Stimulated activated CD8-positive, alpha-beta memory T cell treated with anti-CD3 and anti-CD28 coated beads, Interleukin-15, amount 100 ng/mL, for 24 hours (primary cell): ENCODE measurements at places on chromosomes 16 and 17.

DNA sequence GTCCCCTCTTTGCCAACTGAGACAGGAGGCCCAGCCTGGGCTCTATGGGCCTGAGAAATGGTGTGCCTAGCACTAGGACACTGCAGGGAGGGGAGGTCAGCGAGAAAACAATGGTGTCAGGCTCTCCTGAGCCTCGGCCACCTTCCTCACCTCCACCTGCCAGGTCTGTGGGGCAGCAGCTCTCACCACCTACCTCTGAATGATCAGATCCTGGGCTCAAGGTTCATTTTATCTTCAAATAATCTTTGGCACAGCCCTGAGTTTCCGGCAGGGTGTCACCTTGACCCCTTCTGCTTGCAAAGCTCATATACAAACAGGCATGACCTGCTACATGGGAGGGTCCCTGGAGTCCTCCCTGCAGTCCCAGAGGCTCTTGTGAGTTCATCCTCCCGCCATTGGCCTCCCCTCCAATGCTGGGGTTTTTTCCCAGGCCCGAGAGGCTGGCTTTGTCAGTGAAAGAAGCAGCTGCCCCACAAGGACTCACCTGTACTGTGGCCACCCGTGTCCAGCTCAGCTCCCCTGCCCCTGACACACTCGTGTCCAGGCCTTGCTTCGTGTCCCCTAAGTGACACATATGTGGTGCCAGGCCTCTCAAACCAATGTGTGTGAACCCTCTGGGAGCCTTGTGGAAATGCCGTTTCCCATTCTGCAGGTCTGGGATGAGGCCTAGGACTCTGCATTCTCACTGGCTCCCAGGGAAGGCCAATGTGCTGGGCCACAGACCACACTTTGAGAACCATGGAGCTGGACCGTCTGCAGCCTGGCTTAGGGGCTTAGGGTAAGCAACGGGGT lies 176.8 kb upstream of the CIBAR2 start:
- no peak for DNase-seq

DNA sequence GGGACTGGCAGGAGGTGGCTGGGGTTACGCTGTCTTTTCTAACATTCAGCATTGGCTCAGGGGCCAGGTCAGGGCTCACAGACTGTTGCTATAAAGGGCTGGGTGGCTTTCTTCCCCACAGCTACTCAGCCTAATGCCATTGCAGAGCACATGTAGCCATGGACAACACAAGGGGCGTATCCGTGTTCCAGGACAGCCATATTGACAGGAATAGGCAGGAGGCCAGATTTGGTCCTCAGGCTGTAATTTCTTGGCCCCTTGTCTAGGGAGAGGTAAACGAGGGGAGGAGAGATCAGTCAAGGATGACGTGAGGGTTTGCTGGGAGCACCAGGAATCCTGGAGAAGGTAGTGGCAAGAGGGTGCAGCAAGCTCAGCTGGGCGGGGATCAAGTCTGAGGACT lies 21.2 kb upstream of the MYO15B start:
- no peak for DNase-seq

GRCh38 chr16:59087641-59088040 lies 353.5 kb upstream of the GOT2 start:
- DNase-seq: no peak

GRCh38 chr16:2717383-2718263 lies 2.4 kb downstream of the PRSS27 start:
- DNase-seq: no peak

DNA sequence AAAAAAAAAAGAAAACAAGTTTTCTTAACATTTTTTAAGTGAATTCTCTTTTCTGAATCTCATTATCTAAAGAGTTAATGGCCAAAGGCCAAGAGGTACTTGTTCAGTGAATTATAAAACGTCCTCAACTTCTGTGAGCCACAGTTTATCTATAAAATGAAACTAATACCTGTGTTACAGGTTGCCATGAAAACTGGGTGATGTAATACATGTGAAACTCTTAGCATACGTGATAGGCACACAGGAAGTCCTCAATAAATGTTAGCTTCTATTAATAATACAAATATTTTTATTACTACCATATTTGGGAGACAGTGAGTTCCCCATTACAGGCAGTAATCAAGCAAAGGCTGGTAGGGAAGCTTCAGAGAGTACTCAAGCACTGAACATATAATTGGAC lies 13.5 kb upstream of the INPP5K start:
- DNase-seq: no peak

GRCh38 chr16:75143941-75144340 lies 4.4 kb upstream of the ZFP1 start:
- DNase-seq: no peak

DNA sequence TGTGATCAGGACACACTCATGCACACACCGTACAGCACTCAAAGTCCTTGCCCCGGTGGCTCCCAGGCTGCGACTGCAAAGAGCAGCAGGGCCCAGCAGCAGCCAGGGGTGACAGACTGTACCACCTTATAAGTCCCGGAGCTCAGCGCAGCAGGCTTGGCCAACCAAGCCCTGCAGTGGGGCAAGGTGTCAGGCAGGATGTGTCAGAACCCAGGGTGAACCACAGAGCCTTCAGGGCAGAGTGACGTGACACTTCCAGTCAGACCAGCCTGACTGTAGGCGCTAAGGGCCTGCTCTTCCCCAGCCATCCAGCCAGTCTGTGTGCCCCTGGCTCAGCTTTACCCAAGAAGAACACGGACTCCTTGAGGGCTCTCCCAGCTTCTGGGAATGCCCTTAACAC lies 204.1 kb downstream of the COPRS start:
- DNase-seq: no peak

- DNase-seq: no peak
Observed at GRCh38 chr17:14092808-14093207, 23.5 kb downstream of the COX10 start.

GRCh38 chr17:29149431-29150064 lies 30.6 kb downstream of the MYO18A start:
- DNase-seq: no peak

DNA sequence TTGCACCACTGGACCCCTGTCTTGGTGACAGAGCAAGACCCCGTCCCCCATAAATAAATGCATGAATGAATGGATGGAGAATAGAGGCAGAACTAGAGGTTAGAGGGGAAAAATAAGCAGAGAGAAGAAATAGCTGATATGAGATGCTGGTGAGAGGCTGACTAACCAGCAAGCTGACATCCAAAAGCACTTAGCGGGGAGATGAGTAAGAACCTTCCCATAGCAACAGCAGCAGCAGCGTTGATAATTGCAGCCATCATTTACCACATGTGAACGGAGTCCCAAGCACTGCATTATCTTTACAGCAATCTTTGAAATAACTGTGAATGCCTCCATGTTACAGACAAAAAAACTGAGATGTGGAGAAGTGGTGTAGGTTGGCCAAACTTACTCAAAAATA lies 777.3 kb upstream of the EEF2KMT start:
- no peak for DNase-seq

DNA sequence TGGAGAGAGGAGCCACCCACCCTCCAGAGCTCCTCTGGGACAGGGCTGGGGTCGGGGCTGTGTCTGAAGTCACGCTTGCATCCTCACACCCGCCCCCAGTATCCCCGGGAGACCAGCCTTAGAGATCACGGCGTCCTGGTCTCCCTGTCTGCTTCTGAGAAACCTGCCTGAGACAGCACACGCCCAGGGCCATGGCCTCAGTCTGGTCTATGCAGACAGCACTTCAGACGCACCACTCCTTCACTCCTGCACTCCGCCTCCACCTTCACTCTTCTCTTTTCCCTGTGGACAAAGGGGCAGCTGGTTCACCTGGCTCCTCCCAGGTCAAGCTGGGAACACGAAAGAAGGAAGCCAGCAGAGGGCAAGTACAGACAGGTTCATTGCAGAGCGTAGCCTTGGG lies 248.0 kb upstream of the GSE1 start:
- no peak for DNase-seq

DNA sequence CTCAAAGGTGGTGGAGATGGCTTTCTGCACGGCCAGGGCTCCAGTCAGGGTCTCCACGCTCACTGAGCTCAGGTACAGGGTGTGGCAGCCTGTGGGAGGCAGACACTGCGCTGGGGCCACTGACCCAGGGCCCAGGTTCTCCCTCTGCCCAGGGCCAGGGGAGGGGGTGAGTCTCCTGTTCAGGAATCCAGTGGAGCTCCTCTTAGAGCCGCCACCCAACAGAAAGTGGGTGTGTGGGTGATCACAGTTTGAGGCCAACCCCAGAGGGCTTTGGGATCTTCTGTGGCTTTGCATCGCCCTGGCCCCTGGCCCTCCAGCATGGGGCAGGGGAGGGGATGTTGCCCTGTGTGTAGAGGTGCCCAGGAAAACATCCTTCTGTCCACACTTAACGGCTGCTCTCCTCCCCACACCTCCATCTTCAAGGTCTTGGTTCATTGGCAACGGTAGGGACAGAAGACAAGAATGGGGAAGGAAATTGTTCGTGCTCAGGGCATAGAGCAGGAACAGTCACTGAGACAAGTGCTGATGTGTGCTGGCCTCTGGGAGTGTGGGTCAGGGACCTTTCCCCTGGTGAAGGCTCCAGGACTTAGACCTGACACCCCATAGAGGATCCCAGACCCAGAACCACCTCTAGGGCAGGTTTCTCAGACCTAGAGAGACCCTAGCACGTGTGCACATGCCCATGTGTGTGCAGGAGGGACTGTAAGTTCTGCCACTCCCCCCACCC lies 21.5 kb downstream of the TNS4 start:
- DNase-seq: no peak

DNA sequence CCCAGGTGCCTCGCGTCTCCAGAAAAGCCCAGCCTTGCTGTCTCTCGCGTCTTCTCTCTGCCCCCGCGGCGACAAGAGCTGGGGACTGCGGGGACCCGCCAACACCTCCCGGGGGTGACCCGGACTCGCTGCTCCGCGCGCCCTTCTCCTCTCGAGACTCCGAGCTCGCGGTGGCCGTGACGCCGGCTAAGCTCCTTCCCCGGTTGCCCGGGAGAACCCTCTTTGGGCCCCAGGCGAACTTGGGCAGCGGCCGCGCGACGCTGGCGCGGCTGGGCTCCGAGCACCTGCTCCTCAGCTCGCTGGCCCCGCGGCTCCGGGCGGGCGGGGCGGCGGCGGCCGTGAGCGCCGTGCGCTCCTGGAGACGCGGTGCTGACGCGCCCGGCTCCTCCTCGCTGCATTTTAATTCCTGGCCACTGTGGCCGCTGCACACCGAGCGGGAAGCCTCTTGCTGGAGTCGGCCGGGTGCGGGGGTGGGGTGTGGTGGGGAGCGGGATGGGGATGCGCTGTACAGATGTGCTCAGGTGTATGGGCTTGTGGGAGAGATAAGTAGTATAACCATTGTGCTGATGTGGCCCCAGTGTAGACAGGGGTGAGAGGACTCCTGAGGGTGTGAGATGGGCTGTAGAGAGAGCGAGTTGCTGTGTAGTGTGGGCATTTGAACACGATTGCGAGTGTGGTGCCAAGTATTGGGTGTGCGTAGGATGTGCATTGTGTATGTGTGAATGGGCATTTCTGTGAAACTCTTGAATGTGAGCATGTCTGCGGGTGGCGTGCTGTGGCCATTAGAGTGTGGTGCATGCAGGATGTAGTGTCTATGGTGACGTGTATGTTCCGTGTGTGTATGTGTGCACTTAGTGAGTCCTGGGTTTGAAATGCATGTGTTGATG lies at the start of gene ASIC2:
Gene ASIC2 (minus strand): TSS at position 315 of the 887 bp plus-strand sequence.
- DNase-seq: no peak

- DNase-seq: no peak
Observed at GRCh38 chr17:68468334-68468733, 11.0 kb upstream of the WIPI1 start.
